ENCODE measurements at places on chromosomes 6 and 20. TPM values are rescaled to one million over a fixed set of nuclear protein-coding genes. Genes with fewer than 3 reads are reported as not detected.

- no peak overlapping the region for H3K4me3 ChIP-seq
- H3K27me3 ChIP-seq: peaks cover 7% of the 10 kb centered on the region
- no peaks in the 10 kb centered on the region for H3K36me3 ChIP-seq
- DNase-seq: no peak
- H3K4me1 ChIP-seq: no peaks in the 10 kb centered on the region
Observed at GRCh38 chr20:9061434-9061833, 7.5 kb upstream of the PLCB4 start.

The CST2 gene
- total RNA-seq: not detected

DNA sequence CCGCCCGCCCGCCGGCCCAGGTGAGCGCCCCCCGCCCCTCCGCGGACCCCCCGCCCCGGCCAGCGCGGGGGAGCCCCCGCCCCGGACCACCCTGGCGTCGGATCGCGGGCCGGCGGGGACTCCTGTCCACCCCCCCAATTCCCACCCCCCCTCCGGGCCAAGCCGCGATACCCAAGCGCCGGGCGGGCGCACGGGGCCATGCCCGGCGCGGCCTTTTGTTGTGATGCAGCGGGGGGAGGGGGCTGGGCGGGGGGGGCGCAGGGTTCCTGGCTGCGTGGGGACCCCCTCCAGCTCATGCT lies 245 bp downstream of the SRC start:
- no peaks in the 10 kb centered on the region for H3K36me3 ChIP-seq
- peaks cover 7% of the 10 kb centered on the region for H3K4me1 ChIP-seq
- peak overlapping the region; percentile 78 for H3K4me3 ChIP-seq
- no peaks in the 10 kb centered on the region for H3K27me3 ChIP-seq

DNA sequence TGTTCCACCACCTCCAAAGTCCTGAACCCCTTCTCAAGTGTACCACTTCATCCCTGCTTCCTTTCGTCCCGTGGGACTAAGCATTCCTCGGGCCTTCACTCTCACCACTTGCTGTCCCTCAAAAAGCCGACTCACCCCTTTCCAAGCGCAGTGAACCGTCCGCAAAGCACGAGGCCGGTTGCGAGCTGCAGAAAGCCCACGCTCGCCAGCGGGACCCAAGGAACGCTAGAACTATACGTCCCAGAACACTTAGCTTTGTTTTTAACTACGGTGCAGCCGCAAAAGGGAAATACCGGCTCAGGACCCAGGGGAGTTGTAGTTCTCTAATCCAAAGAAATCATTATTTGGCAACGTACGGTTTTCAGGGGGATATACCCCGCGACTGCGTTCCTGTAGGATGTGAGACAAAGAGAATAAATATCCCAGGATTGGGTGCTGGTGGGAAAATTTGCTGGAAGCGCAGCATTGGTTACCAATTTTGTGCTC lies 416 bp upstream of the POLR1H start:
- H3K27me3 ChIP-seq: no peaks in the 10 kb centered on the region
- DNase-seq: peak; percentile 39
- peak overlapping the region; percentile 87 for H3K27ac ChIP-seq
- 0 out of 2 replicates have a peak, but pooled peaks cover 3% of the 10 kb centered on the region for H3K36me3 ChIP-seq
- no peaks in the 10 kb centered on the region for H3K4me1 ChIP-seq
- peak overlapping the region; percentile 79 for H3K4me3 ChIP-seq

DNA sequence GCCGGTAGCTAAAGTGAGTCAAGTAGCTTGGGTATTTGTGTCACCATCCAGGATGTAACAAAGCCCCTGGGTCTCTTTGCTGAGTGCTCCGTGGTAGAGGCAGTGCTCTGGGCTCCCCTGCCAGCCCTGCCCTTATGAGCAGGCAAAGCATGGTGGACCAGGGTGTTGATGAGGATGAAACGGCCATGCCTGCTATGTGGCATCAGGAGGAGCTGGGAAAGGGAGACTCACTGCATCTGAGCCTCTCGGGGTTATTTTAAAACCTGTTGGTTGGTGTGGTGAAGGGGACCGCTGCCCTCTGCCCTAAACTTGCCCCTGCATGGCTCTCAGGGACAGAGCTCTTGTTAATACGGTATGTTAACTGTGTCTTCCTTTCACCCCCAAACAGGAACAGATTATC lies 143.1 kb downstream of the DTNBP1 start:
- H3K4me3 ChIP-seq: no peak overlapping the region
- H3K36me3 ChIP-seq: peaks cover 5% of the 10 kb centered on the region
- H3K4me1 ChIP-seq: no peaks in the 10 kb centered on the region
- no peaks in the 10 kb centered on the region for H3K27me3 ChIP-seq

GRCh38 chr20:25237610-25238318 lies 10.1 kb upstream of the PYGB start:
- peak; percentile 80 for DNase-seq
- no peak overlapping the region for H3K4me3 ChIP-seq

DNA sequence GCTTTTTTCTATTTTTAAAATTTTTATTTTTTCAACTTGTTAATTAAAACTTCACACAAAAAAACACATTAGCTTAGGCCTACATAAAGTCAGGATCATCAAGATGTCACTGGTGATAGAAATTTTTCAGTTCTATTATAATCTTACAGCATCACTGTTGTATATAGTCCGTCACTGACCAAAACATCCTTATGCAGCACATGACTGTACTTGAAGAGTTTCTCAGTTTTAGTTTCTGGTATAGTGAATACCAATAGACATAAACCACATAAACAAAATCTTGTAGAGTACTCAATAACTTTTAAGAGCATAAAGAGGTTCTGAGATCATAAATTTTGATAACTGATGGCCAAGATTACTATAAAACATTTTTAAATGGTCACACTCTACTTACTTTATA lies 71.8 kb downstream of the ASCC3 start:
- no peak overlapping the region for H3K4me3 ChIP-seq
- DNase-seq: no peak
- no peak overlapping the region for H3K27ac ChIP-seq
- H3K4me1 ChIP-seq: no peaks in the 10 kb centered on the region

DNA sequence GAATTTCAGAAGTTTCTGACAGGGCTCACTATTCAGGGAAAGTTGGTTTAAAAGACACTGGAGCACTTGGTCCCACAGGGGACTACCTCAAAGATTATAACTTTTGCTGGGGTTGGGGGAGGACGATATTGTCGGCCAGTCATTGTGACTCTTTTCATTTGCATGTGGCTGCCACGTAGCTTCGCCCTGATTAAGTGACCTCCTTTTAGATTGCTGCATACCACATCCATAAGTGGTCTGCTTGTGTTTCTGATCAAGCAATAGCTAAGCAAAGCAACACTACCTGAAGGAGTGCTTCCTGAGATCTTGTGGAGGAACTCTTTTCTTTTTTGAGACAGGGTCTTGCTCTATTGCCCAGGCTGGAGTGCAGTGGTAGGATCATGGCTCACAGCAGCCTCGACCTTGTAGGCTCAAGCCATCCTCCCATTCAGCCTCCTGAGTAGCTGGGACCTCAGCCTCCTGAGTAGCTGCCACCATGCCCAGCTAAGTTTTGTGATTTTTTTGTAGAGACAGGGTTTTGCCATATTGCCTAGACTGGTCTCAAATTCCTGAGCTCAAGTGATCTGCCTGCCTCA lies 691.3 kb downstream of the EPM2A start:
- DNase-seq: no peak
- H3K4me3 ChIP-seq: no peak overlapping the region
- H3K4me1 ChIP-seq: no peaks in the 10 kb centered on the region
- H3K27me3 ChIP-seq: no peaks in the 10 kb centered on the region

The RIPPLY2 gene
- 0.06 TPM for total RNA-seq

The KCNK16 gene
- not detected for total RNA-seq

The RAMACL gene
- 0.15 TPM for total RNA-seq

DNA sequence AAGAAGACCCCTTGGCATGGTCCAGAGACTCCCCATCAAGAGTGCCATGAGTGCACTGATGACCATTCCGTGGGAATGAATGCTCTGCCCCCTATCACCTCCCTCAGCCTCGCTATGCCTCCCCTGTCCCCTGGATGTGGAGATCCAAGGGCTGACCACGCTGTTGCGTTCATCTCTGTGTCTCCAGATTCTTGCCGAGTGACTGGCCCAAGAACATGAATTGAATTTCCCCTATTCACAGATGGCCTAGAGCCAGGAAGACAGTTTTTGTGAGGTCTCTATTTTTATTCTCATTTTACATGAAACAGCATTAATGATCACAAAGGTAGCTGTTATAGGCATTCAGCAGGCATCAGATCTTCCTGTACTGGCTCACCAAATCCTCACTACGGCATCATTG lies 33.6 kb downstream of the MAFB start:
- H3K27ac ChIP-seq: no peak overlapping the region
- peaks cover 15% of the 10 kb centered on the region for H3K27me3 ChIP-seq
- DNase-seq: no peak
- no peak overlapping the region for H3K4me3 ChIP-seq

DNA sequence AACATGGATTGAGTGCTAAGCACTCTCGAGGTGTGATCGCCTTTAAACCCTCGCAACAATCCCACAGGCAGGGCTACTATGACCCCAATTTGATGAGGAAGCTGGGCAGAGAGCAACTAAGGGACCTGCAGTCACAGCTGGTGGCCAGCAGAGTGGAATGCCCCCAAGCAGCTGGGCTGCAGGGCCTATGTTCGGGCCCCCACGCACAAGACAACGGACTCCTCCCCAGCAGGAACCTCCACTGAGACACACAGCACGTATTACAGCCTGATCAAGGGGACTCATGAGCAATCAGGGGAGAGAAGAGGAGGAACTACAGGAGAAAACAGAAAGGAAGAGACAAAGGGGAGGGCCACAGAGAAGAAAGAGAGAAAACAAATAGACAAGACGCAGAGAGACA lies 21.7 kb downstream of the CST7 start:
- H3K4me1 ChIP-seq: no peaks in the 10 kb centered on the region
- no peak for DNase-seq
- H3K27ac ChIP-seq: no peak overlapping the region
- H3K36me3 ChIP-seq: peaks cover 25% of the 10 kb centered on the region
- H3K4me3 ChIP-seq: no peak overlapping the region

- H3K27me3 ChIP-seq: no peaks in the 10 kb centered on the region
- DNase-seq: peak; percentile 26
- no peak overlapping the region for H3K4me3 ChIP-seq
- H3K4me1 ChIP-seq: no peaks in the 10 kb centered on the region
- H3K27ac ChIP-seq: no peak overlapping the region
Observed at GRCh38 chr20:8043687-8044282, 24.2 kb upstream of the TMX4 start.

DNA sequence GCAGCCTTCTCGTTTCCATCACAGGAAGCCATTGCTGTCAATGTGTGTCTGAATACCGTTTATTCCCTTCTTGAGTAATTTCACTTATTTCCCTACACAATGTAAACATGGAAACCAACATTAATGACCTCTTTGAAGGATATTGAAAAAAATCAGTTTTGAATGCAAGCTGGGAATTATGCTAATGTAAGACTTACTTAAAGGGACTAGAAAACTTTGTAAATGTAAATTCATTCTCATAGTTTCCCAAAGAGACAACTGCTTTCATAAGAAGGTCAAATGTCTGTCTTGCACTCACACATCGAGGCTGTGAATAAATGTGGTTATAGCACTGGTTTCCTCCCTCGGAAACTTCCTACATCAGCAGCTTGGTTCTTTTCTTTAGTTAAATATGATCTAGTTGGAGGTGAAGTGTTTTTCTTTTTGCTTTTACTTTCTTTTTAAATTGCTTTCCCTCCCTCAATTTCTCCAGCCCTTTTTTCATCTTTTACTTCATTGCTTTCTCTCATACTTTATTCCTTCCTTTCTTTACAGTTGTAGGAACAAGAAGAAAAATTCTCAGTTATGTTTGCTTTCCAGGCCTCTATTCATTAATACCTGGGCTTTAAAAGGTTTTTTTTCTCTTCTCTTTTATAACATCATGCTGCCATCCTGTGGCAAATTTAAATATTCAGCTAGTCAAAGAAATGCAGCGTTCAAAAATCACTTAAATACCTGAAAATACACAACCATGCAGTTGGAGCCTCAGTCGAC lies 108.3 kb downstream of the TNFAIP3 start:
- H3K36me3 ChIP-seq: no peaks in the 10 kb centered on the region
- DNase-seq: peak; percentile 41
- no peak overlapping the region for H3K4me3 ChIP-seq
- H3K4me1 ChIP-seq: peaks cover 5% of the 10 kb centered on the region
- no peak overlapping the region for H3K27ac ChIP-seq

DNA sequence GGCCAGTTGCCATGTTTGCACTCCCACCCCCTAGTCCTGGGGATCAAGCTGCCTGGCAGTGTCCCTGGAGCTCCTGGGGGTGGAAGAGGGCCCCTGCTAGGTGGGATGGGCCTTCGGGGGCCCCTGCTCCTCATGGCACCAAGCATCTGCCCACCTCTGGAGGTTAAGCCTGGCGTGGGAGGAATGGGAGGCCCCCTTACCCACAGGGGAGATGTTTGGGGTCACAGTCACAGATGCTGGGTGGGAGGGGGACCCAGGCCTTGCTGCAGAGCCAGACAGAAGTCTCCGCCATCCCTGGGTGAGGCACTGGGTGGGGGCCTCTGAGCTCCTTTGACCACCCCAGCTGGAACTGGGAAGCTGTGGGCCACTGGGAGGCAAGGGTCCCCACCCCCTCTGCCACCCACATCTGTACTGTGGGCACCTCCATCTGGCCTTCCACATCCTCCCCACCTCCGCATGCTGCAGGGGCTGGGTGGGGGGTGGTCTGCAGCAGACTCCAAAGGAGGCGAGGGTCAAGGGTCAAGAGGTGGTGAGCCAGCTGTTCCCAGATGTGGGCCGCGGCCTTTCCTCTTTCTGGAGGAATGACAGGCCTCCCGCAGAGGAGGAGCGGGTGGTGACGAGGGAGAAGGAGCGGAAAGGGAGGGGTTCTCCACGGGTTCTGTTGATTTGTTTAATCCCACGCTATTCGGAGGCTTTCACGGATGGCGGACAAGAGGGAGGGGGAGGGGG lies 41.5 kb downstream of the YTHDF1 start:
- no peaks in the 10 kb centered on the region for H3K36me3 ChIP-seq
- H3K4me1 ChIP-seq: no peaks in the 10 kb centered on the region
- H3K27ac ChIP-seq: no peak overlapping the region
- H3K4me3 ChIP-seq: no peak overlapping the region
- no peak for DNase-seq

DNA sequence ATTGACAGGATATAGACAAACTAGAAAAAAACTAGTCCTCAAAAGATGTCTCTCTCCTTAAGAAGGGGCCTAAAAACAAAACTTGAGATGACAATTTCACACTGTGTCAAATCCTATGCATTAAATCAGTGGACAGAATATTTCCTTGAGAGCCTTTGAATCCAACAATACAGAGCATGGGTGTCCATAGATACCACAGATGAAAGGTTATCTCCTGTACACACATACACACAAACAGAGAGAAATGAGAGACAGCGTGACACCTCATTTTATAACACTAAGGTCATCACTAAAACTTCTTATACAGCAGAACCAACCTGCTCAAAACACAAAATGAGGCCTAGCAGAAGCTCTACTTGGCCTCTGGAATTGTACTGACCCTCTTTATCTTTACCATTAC lies 55.5 kb downstream of the MAP7 start:
- DNase-seq: no peak
- H3K4me3 ChIP-seq: no peak overlapping the region
- no peaks in the 10 kb centered on the region for H3K36me3 ChIP-seq
- peaks cover 6% of the 10 kb centered on the region for H3K27me3 ChIP-seq

The POU5F1 gene
- total RNA-seq: 2.4 TPM

GRCh38 chr20:51792960-51793359 lies 9.4 kb downstream of the SALL4 start:
- no peak for DNase-seq
- H3K27me3 ChIP-seq: peaks cover 11% of the 10 kb centered on the region
- no peaks in the 10 kb centered on the region for H3K4me1 ChIP-seq
- no peaks in the 10 kb centered on the region for H3K36me3 ChIP-seq
- no peak overlapping the region for H3K27ac ChIP-seq

The THEMIS gene
- total RNA-seq: not detected

The SH3BGRL2 gene
- 9.0 TPM for total RNA-seq

All from SJCRH30 (cell line).